EL (cell line): ENCODE measurements at places on chromosomes 3 and 15.

GRCh38 chr3:78825118-78825857 is 942.5 kb downstream of the ROBO1 start:
- no peak for DNase-seq

DNA sequence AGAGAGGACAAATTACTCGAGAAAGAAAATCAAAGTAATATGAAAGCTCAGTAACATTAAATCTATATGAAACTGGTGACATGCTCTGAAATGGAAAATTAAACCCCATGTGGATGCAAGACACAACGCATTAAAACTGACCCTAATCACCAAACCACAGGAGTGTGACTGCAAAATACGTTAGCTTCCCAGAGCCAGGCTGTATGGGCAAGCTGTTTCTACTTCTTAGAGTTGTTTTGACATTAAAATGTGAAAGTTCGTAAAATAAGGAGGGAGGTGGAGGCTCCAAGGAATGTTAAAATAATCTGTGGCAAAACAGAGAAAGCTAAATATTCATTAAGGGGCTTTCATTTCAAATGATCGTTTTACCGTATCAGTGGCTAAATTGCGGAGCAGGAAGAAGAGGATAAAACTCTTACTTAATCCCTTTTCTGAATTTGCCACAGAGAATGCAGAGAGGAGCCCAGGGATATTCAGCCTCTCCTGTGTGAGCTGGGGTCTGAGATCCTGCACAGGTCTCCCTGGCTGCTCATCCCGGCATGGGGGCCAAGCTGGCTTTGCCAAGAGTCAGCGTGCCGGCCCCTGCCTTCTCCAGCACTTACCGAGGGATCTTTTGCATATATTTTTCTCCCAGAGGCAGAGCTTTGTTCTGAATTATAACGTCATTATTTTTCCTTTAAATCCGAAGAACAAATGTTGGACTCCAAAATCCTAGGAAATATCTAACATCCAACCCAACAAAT is 239.8 kb upstream of the THBS1 start:
- no peak for DNase-seq

DNA sequence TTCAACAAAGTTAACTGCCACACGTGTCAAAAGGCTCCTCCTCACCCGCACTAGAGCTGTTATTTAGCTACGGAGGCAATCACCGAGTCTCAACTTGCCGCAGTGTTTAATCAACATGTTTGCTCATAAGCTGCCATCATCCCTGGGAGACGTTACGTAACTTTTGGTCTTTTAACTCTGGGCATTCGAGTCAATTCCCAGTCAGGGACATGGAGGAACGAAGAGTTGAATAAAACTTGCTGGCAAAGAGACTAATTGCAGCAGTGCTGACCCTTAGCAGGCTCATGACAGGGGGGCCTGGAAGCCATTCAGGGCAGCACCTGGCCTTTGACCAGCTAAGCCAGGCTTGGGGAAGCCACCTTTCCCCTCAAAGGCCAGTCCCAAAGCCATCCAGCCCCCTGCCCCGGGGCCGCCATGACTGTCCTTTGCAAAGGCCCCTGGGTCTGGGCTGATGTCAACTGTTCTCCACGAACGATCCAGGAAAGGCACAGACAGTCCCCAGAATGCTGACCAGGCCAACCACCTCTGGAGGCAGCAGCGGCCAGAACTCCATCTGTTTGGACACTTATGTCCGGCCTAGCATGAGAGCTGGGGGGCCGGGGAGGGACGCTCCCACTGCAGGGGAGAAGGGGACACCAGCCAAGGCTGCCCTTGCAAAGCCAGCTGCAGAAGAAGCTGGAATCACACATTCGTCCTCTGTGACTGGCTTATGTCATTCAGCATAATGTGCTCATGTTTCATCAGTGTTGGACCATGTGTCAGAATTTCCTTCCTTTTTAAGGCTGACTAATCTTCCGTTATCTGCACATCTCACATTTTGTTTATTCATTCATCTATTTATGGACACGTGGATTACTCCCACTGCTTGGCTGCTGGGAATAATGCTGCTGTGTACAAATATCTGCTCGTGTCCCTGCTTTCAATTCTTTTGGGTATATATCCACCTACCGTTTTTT is 43.7 kb downstream of the PCSK6 start:
- peak; percentile 62 for DNase-seq

GRCh38 chr3:139586420-139587017 is 47.0 kb upstream of the RBP1 start:
- no peak for DNase-seq

- DNase-seq: no peak
These were observed 26.1 kb upstream of the C3orf80 start for GRCh38 chr3:160199108-160199507.

DNA sequence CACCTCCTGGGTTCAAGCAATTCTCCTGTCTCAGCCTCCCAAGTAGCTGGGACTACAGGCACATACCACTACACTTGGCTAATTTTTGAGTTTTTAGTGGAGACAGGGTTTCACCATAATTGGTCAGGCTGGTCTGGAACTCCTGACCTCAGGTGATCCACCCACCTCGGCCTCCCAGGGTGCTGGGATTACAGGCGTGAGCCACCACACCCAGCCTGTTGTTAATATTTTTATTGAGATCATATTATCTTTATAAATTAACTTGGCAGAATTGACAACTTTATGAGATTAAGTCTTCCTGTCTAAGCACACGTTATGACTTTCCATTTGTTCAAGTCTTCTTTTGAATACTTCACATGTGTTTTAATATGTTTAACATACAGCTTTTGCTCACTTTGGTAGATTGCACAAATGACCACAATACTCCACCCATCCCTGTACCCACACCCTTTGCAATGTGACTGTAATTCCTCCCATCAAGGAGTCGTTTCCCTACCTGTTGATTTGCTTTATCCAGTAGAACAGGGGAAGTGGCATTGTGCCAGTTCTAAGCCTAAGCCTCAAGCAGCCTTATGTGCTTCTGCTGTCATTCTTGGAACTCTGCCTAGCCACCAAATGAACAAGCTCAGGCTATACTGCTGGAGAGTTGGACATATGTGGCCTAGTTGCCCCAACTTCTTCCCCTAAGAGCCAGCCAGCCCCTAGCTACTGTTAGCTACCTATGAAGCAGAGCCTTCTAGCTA is 8.2 kb downstream of the XYLB start:
- DNase-seq: peak; percentile 70
